IPS-NIHi11 (cell line): ENCODE measurements at places on chromosomes 3 and 15.

DNA sequence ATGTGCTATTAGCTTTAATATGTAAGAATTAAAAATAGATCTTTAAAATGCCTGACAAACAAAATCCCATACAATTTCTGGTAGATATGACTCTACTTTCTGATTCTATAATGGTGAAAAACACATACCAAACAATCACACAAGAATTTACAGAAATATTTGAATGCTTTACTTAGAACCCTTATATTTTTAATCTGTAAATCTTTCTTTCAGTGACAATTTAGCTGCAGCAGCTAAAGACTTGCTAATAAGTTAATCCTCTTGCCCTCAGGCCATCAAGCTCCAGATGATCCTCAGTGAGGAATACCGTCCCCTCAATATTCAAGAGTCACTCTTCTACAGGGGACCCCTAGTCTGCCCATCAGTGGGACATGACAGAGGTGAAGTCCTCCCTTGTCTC lies 55.6 kb downstream of the C3orf80 start:
- no peak for DNase-seq

DNA sequence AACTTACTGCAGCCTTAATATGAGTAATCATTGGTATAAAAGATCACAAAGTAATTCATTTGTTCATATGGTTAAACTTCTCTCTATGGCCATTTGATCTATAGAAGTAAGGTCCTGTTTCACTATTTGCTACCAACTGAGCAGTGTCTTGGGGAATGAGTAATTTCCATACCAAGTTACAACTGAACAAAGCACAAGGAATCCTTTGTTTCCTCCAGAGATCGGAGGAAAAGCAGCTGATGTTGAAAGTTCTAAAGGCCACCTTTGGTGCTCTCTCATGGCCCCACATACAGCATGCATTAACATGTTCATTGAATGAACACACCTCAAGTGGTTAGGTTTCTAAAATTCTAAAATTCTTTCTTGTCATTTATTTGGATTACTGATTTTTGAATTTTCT lies 7.1 kb upstream of the CNTN3 start:
- DNase-seq = no peak

DNA sequence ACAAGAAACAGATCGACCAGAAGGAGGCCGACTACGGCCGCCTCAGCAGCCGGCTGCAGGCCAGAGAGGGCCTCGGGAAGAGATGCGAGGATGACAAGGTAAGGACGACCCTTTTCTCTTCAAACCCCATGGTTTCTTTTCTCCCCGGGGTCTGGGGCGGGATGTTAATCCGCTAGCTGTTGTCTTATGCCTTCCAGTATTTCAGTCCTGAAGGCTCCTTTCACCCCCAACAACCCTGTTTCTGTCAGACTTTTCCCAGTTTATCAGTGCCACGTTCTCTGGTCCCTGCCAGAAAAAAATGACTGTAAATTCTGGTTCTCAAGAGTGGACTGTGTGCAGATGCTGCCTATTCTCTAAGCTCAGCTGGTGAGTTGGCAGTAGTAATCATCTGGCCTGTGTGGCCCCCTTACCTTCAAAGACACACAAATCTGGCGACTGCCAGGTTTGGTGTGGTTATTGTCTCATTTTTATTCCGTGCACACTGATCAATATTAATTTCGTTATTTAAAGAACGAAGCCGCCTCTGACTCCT lies 806 bp downstream of the GOLM2 start:
- no peak for DNase-seq

- DNase-seq = no peak
Measured at GRCh38 chr3:98846101-98846500, 55.4 kb downstream of the DCBLD2 start.

- DNase-seq = no peak
Measured at GRCh38 chr3:162879021-162879562, 1382.5 kb downstream of the OTOL1 start.

GRCh38 chr3:10419637-10420232 lies 85.7 kb downstream of the ATP2B2 start:
- no peak for DNase-seq

GRCh38 chr3:14151471-14152083 lies 26.7 kb downstream of the TMEM43 start:
- no peak for DNase-seq

DNA sequence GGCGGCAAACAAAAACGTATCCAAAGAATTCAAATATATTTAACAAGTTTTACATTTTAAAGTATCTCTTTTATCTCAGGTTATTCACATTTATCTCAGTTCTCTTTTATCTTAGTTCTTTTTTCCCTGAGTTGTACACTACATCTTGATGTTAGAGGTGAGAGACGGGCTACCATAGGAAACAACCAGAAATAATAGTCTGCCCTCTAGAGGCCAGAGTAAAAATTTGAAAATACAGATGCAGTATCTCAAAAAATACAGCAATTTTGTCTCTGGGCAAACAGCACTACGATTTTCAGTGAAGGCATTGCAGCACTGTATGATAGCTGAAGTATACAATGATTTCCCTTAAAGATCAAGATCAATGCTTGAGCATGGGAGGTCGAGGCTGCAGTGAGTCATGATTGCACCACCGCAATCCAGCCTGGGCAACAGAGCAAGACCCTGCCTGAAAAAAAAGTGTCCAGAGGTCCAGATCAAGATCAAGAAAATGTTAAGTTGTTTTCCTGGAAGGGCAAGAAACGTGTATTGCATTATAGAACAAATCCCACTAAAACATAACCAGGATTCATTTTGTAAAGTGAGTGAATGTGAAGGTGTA lies 82.6 kb upstream of the ATP11B start:
- DNase-seq = peak; percentile 48

- DNase-seq = no peak
Measured at GRCh38 chr3:162677475-162677874, 1180.9 kb downstream of the OTOL1 start.

DNA sequence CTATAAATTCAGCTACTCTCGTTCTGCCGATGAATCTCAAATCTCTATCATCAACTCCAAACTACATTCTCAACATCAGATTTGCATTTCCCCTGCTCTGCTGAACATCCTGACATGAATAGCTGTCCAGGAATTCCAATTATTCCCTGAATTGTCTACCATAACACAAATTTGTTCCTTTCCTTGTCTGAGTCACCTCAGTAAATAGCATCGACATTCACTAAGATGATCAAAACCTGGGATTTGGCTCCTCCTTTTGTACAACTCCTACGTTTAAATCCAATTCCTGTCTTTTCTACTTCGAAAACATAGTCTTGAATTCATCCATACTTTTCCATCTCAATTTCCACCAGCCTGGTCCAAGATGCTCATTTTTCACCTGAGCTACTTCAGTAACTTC lies 107.0 kb downstream of the GREM1 start:
- DNase-seq = no peak

DNA sequence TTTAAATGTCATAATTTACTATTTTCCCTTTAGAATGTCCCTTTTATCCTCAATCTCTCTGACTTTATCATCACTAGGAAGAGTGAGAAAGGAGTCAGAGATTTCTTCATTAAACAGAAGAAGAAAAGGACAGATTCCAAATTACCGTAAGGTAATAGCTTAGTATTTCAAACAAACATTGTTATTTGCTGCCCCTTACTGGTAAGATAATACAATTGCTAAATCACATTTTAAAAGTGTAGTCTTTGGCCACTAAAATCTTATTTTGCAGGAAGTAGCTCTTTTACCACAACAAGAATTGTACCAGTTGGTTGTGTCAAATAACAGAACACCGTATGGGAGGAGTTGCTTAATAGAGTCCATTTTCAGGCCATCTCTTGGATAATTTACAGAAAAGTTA lies 53.7 kb downstream of the CGGBP1 start:
- DNase-seq = peak; percentile 13

- DNase-seq = no peak
Measured at GRCh38 chr3:63029921-63030320, 154.7 kb upstream of the CADPS start.

- DNase-seq = no peak
Measured at GRCh38 chr3:134874737-134875413, 79.8 kb downstream of the EPHB1 start.

GRCh38 chr15:77945566-77945965 lies 131.9 kb downstream of the TBC1D2B start:
- DNase-seq = no peak

DNA sequence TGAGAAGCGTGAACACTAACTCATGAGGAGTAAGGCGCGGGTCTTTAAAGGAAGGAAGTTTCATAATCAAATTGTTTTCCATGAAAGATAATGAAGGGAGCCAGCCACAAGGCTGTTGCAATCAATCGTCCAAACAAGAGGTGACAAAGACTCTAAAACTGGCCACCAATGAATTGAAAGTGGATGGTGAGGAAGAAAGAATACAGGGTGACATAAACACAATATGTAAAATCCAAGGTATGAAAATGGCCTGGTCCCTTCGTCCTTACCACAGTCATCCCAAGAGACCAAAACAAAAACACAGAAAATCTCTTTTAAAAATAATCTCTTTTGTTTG lies 12.0 kb downstream of the CD86 start:
- DNase-seq = no peak

DNA sequence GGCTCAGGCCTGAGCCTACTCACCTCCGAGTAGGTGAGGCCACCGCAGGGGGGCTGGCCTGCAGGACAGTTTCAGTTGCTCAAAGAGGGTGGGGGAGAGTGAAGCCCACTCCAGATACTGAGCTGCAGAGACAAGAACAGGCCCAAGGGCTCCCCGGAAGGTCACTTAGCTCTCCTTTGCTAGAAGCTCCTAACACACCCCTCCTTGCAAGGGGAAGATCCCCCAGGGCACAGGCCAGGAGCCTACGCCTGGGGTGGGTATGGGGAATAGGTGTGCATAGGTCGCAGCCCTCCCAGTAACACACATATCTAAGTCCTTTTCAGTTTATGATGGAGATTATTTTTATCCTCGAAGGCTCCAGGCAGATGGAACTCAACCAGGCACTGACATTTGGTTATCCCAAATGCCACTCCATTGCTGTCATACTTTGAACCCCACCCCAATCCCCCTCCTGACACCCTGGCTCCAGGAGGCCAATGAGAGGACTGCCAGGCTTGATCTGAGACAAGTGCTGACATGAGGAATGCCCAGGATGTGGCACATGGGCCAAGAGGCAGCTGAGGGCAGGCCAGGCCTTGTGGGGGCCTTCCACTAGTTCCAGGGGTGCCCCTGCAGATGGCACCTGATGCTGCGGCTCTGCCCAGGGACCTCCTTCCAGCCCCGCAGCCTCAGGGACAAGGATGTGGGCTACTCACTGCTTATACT lies 1.1 kb upstream of the MUSTN1 start:
- DNase-seq = no peak

GRCh38 chr15:79122991-79123390 lies 32.4 kb upstream of the RASGRF1 start:
- DNase-seq = no peak

- DNase-seq = no peak
Measured at GRCh38 chr3:34696831-34697230, 898.4 kb downstream of the PDCD6IP start.

DNA sequence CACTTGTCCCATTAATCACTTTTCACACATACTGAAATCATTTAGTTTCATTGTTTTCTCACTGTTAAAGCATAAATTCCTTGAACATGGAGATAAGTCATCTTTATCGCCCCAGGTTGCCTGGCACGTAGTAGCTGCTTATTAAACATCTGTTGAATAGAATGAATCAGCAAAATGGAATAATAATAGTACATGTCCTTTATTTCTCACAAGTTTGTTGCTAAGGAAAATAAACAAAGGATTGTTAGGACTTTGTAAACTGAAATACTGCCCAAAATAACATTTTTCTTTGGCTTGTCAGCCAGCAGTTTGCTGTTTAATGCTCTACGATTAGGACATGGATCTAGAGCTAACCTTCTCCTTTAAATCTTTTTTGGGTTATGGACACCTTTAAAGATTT lies 17.9 kb downstream of the SLC35A5 start:
- no peak for DNase-seq

DNA sequence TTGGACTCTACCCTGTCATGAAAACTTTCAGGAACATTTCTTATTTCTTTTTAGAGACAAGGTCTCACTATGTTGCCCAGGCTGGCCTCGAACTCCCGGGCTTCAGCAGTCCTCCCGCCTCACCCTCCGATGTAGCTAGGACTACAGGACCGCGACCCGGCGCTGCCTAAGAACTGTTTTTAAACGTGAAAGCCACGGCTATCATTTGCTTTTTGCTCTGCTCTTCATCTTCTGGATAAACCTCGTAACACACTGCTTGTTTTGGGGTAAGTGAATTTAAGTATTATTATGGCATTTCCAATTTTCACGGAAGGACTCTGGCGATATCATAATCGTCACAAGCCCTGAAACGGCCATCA lies 14.3 kb upstream of the CCNL1 start:
- no peak for DNase-seq

- DNase-seq = no peak
Measured at GRCh38 chr3:127405791-127406190, 117.9 kb upstream of the PRR20G start.

GRCh38 chr15:57326196-57326595 lies 50.1 kb upstream of the CGNL1 start:
- no peak for DNase-seq

DNA sequence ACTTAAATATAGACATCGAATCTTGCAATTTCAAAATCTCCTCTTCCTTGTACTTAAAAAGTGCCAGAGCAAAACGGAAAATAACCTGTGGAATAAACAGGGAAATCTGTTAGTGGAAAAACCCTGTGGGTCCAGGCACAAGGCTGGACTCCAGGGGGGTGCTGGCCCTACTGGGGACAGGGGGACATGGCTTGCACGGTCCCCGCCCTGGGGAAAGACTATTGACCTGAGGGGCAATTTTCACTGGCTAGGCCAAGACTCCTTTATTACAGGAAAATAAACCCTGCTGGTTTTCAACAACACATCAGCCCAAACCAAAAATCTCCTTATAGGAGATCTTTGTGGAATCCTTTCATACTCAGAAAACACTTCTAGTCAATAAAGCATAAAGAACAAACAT lies 75.9 kb downstream of the TBC1D2B start:
- DNase-seq = no peak

DNA sequence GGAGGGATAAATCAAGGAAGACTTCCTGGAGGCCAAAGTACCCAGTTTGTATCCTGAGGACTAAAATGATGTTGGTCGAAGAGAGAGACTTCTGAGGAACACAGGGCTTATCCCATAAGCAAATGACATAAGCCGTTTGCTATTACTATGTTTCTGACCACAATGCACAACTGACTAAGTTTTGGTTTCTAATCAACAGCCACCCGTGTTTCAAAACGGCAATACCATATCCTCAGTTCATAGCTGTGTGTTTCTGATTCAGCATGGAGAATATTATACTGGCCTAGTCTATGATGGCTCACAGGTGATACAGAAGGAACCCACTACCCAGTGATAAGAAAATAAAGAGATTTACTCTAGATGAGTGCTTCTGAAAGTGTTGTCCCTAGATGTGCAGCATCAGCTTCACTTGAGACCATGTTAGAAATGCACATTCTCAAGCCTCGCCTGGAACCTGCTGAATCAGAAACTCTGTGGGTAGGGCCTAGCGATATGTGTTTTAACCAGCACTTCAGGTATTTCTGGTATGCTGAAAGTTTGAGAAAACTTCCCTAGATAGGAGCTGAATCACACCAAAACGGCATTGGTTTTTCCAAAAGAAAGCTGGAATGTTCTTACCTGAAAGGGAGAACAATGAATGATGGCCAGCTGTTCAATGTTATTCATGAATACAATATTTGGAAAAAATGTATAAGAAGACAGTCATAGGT lies 639.7 kb upstream of the NR2F2 start:
- no peak for DNase-seq

- DNase-seq = no peak
Measured at GRCh38 chr3:185056908-185057307, 96.0 kb downstream of the C3orf70 start.

- DNase-seq = no peak
Measured at GRCh38 chr3:182981038-182981380, 671 bp upstream of the DCUN1D1 start.
